GM23248 (cell line): ENCODE measurements at places on chromosomes 7 and 10. TPM values are rescaled to one million over a fixed set of nuclear protein-coding genes. Genes with fewer than 3 reads are reported as not detected.

NEBL gene
- not detected in 2 replicates for total RNA-seq

- H3K27ac ChIP-seq, result no peak overlapping the region
- no peaks in the 10 kb centered on the region for H3K27me3 ChIP-seq
- H3K4me3 ChIP-seq, result no peak overlapping the region
- no peaks in the 10 kb centered on the region for H3K36me3 ChIP-seq
- DNase-seq, result no peak
- no peaks in the 10 kb centered on the region for H3K4me1 ChIP-seq
Observed at GRCh38 chr10:128776673-128777252, 650.5 kb upstream of the MKI67 start.

ZNF789 gene
- total RNA-seq, result 2.8 and 8.5 TPM in 2 replicates

DNA sequence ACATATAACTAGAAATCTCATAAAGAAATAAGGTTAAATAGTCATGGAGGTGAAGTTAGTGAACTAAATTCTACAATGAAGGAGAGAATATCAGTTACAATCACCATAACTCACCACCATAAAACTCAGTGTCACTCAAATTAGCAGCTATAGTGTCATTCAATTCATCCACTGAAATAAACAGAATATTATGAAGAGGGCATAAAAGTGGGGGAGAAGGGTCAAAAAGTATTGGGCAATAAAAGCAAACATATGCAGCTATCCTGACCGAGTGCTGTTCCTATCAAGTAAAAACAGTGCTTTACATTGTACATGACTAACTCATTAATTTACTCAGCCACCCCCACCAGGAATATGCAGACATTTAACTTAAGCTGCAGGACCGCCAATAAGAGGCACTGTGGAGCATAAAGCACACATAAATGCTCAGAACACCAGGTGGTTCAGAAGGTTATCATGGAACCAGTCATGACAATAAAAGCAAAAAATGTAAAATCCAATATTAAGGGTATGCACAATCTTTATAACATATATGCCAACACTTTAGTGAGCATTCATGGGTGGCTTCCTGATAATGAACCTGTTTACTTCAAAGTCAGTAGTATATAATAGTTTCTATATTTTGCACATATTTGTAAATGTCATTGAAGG, 95.5 kb upstream of the LAMB4 start:
- peaks cover 18% of the 10 kb centered on the region for H3K4me1 ChIP-seq
- no peak for DNase-seq
- H3K36me3 ChIP-seq, result no peaks in the 10 kb centered on the region
- no peak overlapping the region for H3K27ac ChIP-seq
- no peaks in the 10 kb centered on the region for H3K27me3 ChIP-seq

DNA sequence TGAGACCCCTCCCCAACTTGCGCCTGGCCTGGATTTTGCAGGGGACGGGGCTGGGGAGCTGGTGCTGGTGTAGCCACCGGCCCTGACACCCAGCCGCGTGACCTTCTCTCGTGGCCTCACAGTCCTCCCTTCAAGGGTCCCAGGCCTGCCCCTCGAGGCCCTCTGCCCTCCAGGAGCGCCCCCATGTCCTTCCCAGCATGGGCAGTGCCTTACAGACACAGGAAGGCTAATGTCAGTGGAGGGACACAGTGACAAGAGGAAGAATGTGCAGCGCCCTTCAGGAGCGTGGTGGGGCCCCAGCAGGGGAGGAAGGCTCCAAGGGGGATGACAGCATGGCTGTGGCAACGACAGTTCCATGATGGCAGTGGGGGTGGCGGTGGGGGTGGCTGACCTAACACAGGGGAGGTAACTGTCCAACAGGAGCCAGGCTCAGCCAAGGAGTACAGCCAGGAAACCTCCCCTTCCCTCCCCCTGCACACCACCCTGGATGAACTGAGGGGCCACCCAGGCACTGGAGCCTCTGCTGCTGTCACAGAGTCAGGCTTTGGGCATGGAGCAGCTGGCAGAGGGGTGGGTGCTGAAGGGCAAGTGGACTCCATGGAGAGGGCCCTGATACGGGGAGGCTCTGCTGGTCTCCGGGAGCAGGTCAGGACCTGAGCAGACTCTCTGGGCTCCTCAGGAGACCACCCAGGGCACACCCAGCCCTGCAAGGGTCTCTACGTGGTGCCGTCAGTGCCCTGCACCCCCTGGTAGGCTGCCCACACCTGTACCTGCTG, 76.0 kb upstream of the RET start:
- no peaks in the 10 kb centered on the region for H3K36me3 ChIP-seq
- H3K27me3 ChIP-seq, result 0 out of 2 replicates have a peak, but pooled peaks cover 7% of the 10 kb centered on the region
- DNase-seq, result no peak
- no peaks in the 10 kb centered on the region for H3K4me1 ChIP-seq

RAMP3 gene
- total RNA-seq, result not detected in 2 replicates

ANXA8 gene
- total RNA-seq, result 3.4 and 3.7 TPM in 2 replicates

TFEC gene
- total RNA-seq, result 0.51 TPM in 1 of 2 replicates, not detected in the other

DNA sequence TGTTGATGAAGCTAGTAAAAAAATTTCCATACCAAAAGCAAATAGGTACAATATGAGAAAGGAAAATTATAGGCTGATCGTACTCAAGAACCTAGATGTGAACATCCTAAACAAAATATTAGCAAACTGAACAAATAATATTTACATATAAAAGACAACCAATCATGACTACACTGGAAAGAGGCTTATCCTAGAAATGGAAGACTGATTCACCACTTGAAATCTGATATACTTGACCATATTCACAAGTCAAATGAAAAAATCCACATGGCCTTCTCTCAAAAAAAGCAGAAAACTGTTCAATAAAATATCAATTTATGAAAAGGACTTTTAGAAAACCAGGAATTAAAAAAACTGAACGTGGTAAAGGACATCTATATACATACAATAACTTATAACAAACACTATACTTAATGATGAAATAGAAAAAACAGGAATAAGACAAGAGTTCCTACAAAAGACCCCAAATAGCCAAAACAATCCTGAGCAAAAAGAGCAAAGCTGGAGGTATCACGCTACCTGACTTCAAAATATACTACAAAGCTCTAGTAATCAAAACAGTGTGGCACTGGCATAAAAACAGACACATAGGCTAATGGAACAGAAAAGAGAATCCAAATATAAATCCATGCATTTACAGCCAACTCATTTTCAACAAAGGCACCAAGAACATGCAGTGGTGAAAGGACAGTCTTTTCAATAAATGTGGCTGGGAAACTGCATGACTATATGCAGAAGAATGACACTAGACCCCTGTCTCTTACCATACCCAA, 29.2 kb upstream of the FAM180A start:
- no peak overlapping the region for H3K27ac ChIP-seq
- H3K4me1 ChIP-seq, result peaks cover 15% of the 10 kb centered on the region
- DNase-seq, result no peak
- H3K36me3 ChIP-seq, result no peaks in the 10 kb centered on the region
- no peak overlapping the region for H3K4me3 ChIP-seq

HTRA1 gene
- total RNA-seq, result 395 and 405 TPM in 2 replicates
